ENCODE measurements at places on chromosomes 16 and 17. TPM values are rescaled to one million over a fixed set of nuclear protein-coding genes. Genes with fewer than 3 reads are reported as not detected.

TPSD1 gene
- total RNA-seq: not detected

DNA sequence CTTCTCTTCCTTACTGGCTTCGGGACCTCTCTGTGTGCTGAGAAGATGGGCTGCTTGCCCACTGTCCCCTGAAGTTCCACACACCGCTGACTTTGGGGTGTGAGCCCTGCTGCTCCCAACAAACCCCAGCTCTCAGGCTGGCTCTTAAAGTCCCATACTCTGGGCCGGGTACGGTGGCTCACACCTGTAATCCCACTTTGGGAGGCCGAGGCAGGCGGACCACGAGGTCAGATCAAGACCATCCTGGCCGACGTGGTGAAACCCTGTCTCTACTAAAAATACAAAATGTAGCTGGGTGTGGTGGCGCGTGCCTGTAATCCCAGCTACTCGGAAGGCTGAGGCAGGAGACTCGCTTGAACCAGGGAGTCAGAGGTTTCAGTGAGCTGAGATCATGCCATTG is 17.2 kb downstream of the CD7 start:
- H3K27ac ChIP-seq: no peak overlapping the region
- H3K4me3 ChIP-seq: no peak overlapping the region
- no peak for DNase-seq
- no peaks in the 10 kb centered on the region for H3K27me3 ChIP-seq

- H3K4me1 ChIP-seq: peaks cover 12% of the 10 kb centered on the region
- H3K27me3 ChIP-seq: peaks cover 34% of the 10 kb centered on the region
- no peak overlapping the region for H3K4me3 ChIP-seq
- DNase-seq: no peak
- no peaks in the 10 kb centered on the region for H3K36me3 ChIP-seq
These were observed 12.1 kb downstream of the LPO start for GRCh38 chr17:58250344-58251011.

DNA sequence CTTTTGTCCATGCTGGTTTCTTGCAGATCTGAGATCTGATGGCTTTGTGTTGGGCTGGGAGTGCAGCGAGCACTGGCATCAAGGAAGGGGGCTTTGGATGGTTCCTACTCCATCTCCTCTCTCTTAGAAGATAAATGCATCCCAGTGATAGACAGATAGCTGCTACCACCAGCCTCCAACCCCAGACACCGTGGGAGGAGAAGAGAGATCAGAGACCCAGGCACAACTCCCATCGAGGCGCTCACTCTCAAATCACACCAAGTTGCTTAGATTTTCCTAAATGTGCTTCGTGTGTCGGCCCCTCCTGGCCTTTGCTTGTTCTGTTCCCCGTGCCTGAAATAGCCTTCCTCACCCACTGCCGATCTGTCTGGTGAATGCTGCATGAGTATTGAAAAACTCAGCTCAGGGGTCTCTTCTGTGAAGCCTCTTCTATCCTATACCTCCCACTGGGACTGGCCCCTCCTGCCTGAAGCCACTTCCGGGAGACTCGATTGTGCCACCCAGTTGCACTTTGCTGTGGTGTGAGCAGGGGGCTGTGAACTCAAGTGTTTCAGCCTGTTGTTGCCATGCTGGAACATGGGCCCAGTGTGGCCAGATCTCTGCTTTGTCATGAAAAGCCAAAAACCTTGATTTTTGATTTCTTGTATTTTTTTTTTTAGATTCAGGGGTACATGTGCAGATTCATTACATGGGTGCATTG is 242.7 kb downstream of the GSG1L start:
- H3K4me3 ChIP-seq: no peak overlapping the region
- DNase-seq: peak; percentile 25
- H3K27ac ChIP-seq: no peak overlapping the region
- no peaks in the 10 kb centered on the region for H3K27me3 ChIP-seq
- no peaks in the 10 kb centered on the region for H3K4me1 ChIP-seq

MARVELD3 gene
- not detected for total RNA-seq

GRCh38 chr16:552171-552570 is 8.0 kb upstream of the PRR35 start:
- no peak for DNase-seq
- no peak overlapping the region for H3K27ac ChIP-seq
- H3K27me3 ChIP-seq: no peaks in the 10 kb centered on the region
- H3K4me1 ChIP-seq: no peaks in the 10 kb centered on the region
- no peak overlapping the region for H3K4me3 ChIP-seq
- H3K36me3 ChIP-seq: peaks cover 56% of the 10 kb centered on the region

KRT9 gene
- not detected for total RNA-seq

DNA sequence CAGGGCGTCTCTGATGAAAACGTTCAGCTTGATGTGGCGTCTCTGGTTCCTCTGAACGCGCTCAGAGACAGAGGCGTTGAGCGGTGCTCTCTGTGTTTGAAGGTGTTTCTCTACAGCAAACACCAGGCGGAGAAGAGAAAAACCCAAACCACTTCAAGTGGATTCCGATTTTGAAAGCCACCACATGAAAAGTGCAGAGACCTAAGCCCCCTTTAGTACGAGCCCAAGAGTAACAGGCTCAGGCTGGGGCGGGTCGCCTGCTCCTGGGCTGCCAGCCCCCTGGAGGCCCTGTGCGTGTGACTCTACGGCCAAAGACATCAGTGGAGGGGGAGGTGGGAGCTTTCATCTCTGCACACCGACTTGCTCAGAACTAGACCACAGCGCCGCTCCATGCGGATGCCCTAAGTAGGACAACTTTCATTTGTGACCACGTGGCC is 328.4 kb downstream of the MAF start:
- no peak overlapping the region for H3K27ac ChIP-seq
- H3K27me3 ChIP-seq: no peaks in the 10 kb centered on the region
- H3K36me3 ChIP-seq: no peaks in the 10 kb centered on the region

DNA sequence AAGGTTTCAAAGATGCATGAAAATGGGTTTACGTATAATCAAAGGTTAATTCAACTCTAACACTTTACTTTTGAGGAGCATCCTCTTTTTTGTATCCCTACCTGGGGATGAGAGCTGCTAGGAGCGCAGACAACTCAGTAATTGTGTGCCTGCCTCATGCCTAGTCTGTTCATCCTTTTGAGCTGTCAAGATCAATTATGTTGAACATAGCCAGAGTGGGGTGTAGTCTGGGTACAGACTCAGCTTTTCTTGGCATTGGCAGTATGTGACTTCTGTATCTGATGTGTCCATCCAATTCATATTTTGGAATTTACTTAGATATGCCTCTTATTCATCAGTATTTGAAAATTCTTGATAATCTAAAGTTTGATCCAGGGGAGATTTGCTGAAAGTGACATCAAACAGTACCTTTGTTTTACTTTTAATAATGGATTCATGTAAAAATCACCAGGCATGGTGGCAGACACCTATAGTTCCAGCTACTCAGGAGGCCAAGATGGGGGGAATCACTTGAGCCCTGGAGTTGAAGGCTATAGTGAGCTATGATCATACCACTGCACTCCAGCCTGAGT is 24.1 kb downstream of the PRKCA start:
- H3K4me1 ChIP-seq: peaks cover 16% of the 10 kb centered on the region
- H3K27ac ChIP-seq: no peak overlapping the region
- no peak for DNase-seq
- no peaks in the 10 kb centered on the region for H3K27me3 ChIP-seq
- H3K4me3 ChIP-seq: no peak overlapping the region
